ENCODE measurements at places on chromosomes 12 and 14.

GRCh38 chr14:23418021-23418420 is 9.9 kb upstream of the MYH6 start:
- no peak for DNase-seq

DNA sequence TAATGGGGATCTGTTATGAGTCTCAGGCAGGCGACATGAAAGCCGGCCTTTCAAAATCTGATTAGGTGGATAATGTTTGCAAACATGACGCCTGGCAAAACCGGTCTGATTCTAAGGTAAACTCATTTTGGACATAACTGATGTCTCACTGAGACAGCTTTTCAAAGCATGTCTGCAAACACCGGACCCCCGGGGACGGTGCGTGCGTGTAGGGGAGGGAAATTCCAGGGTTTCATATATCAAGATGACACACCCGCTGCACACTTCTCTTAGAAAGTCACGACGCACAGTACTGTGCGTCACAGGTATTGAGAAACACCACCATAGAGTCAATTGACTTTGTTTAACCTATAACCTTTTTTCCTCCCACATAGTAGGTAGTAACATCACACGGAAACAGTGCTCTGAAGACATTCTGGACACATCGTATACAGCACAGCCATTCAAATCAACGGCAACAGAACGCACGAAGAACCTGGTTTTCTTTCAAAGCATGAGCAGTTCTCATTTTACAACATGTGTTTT is 43.9 kb upstream of the TESC start:
- DNase-seq, result no peak

DNA sequence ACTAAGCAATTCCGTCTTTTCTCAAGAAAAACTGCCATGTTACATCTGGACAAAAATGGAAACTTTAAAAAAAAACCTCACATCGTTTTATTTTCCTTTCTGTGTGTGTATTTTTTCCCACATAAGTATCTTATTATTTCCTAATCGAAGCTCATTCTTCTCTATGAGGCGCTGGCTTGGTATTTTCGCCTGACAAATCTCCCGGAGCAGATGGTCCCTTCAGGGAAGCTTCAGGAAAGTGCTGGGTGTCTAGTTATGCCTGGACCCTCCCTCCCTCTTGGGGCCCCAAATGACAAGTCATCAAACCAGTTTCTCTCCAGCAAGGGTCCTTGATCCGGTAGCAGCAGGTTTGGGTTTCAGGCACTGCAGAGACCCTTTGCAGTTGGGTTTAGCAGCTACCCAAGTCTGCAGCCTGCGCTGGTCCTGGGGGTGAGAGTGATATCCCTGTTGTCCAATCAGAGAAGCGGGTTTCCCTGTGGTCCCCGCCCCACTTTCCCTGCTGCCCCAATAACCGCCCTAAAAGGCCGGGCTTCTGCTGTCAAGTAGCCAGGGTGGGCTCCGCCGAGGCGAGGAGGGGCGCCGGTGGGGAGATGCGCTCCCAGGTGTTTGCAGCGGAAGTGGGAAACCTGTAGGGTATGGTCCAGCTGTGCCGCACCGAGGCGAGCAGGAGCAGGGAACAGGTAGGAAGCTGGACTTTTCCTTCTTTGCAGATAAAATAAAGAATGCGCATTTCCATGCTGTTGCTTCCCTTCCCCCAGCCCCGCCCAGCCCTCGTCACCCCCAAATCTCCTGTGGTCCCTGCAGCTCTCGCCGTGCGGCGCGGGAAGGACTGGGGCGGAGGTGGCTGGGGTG is at the start of gene CNTN1:
CNTN1 (plus strand) TSS at position 527 of the 852 bp plus-strand sequence.
- no peak for DNase-seq

- no peak for DNase-seq
Observed at GRCh38 chr12:70590051-70590450, 47.2 kb downstream of the PTPRB start.
